T-helper 17 cell (primary cell): ENCODE measurements at places on chromosomes 3 and 15.

GRCh38 chr3:88678747-88679146 is 428.7 kb upstream of the EPHA3 start:
- DNase-seq: no peak

- no peak for DNase-seq
Observed at GRCh38 chr3:65779390-65779789, 259.3 kb downstream of the MAGI1 start.

DNA sequence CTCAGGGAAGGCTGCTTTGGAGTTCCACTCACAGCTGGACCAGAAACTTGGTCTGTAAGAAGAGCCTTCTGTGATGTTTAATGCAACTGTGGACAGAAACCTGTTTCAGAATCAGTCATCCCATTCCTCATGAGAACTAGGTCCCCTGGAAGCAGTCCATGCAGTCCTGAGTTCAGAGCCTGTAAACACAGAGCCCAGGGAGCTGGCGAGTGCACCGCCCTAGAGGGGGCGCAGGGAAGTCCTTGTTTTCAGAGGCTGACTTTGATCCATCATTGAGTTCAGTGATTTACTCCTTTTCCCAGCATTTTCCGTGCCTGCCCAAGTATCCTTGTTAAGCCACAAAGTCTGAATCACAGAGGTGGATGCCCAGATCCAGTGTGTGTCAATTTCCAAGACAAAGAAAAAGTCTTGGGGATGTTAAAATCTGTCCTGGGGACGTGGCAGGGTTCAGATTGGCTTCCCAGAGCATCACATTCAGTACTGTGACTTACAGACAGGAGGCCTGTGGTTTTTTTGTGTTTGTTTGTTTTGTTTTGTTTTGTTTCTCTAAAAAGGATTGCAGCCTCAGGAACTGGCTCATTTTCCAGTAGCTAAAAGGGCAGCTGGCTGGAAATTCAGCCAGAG is 9.8 kb upstream of the TXNRD3 start:
- no peak for DNase-seq

- DNase-seq: no peak
Observed at GRCh38 chr3:46113608-46114007, 86.3 kb upstream of the XCR1 start.

DNA sequence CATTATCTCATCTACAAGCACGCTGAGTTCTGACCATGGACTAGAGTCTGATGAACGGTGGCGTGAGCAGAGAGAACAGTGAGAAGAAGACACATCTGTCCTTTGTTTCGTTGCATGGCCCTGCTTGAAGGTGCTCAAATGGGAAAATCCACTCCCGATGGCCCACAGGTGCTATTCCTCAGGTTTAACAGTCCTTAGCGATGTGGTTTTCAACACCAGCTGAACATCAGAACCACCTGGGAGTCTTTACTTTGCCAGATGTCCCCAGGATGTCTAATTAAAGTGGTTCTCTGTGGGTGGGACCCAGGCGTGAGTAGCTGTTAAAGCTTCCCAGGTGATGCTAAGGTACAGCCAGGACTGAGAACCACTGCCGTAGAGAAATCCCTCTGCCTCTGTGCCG is 13.0 kb downstream of the ADAMTS17 start:
- DNase-seq: no peak

GRCh38 chr3:136606990-136607389 is 145.2 kb downstream of the STAG1 start:
- no peak for DNase-seq

DNA sequence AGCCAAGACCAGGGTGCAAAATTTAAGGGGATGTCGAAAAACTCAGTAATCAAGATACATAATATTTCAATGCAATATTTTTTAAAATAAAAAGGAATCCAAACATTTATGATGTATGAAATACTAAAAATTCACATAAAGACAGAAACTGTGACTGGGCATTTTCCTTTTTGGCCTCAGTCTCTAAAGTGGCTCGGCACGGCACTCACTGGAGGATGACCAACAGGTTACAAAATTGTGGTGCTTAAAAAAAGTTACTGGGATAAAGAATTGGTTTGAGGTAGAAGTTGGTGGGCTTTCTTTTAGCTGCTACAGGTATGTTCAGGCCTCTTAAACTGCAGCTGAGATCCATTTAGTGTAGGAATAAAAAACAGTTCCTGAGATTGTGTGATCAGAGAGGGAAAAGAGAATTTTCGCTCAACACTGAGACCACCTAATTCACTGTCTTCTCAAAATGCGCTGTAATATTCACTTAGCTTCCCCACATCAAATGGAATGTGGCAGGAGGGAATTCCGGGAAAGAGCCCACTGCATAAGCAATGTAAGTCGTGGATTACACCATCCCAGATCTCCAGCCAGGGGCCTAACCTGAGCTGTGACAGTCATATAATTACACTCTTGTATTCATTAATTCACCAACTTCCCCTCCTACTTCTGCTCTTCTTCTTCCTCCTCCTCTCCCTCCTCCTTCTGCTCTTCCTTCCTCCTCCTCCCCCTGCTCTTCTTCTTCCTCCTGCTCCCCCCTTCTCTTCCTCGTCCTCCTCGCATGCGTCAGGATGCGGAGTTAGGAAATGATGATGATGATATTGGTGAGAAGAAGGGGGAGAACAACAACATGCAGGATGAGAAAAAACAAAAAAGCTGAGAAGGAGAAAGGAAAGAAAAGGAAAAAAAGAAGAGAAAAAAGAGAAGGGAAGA is 45.9 kb downstream of the HES1 start:
- DNase-seq: no peak

GRCh38 chr3:138157743-138158142 is 17.0 kb downstream of the DBR1 start:
- no peak for DNase-seq

- no peak for DNase-seq
Observed at GRCh38 chr15:54082836-54083492, 104.7 kb downstream of the UNC13C start.

DNA sequence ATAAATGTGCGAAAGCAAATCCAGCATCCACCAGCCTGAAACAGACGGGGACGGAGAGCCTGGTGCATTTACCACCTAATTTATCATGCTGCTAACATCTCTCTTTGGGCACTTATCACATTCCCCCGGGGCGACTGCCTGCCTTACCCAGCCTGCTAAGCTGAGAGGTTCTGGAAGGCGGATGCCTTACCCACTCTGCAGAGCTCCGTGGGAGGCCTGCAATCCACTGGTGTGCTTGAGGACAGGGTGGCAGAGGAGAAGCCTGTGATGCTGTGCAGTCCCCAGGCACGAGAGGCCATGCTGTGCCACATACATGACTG is 25.5 kb downstream of the MGLL start:
- no peak for DNase-seq

DNA sequence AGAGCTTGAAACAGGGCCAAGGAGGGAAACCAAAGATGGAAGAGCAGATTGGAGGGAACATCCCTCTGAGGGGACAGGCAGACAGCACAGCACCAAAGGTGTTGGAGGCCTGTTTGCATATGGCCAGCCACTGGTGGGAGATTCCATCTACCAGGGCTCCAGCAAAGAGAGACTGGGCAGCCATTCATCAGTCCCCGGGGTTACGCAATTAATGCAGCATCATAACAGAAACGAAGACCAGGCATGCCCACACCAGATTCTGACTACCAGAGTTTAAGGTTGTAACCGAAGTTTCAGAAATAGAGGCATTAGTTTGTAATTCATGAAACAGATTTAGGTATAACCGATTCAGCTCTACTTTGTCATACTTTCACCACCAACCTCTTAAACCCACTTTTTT is 58.1 kb downstream of the COL8A1 start:
- DNase-seq: no peak

- no peak for DNase-seq
Observed at GRCh38 chr3:150286390-150287147, 121.5 kb upstream of the TSC22D2 start.

GRCh38 chr15:101542306-101543025 is 53.0 kb upstream of the PCSK6 start:
- DNase-seq: no peak

GRCh38 chr3:134232951-134233350 is 17.7 kb downstream of the RYK start:
- no peak for DNase-seq

- DNase-seq: no peak
Observed at GRCh38 chr3:53807117-53807810, 39.0 kb downstream of the CHDH start.

DNA sequence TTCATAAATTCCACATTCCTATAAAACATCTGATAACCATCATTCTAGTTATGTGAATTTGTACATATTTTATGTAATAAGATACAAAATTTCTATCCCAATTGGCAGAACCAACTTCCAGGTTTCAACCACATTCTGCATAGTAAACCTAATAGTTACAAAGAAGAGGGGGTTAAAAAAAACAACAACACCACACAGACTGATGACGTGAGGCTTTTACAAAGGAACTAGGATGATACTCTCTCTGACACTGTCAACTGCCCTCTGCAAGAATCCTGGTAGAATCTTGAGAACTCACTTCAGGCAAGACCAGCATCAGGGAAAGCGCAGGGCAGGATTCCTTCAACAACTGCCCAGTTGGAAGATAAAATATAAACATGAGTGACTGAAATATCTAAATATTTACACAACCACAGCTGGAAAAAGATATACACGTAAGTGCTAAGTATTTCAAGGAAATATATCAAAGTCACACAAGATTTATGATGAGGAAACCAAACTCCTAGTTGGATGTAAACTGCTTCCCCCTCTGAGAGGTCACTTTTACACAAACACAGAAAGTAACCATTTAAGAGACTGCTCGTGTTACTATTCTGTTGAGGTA is 816.4 kb downstream of the ROBO1 start:
- DNase-seq: no peak

DNA sequence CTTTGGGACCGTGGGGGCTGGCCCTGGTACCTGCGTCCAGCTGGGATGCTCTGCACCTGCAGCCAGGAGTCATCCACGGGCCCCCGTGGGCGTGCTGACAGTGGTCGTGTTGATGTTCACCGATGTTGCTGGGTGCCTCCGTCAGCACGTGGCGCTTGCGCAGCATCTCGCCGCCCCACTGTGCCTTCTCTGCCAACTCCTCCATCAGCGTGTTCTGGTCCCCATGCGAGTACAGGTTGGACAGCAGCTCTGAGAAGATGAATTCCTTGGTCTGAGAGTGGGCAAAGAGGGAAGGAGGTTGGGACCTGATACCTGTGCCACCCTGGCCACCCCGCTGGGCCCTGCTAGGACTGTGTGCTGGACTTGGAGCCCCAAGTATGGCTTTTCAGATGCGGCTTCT is 61.4 kb downstream of the ADAMTS7 start:
- no peak for DNase-seq

- DNase-seq: no peak
Observed at GRCh38 chr3:171967932-171968678, 71.3 kb upstream of the FNDC3B start.

DNA sequence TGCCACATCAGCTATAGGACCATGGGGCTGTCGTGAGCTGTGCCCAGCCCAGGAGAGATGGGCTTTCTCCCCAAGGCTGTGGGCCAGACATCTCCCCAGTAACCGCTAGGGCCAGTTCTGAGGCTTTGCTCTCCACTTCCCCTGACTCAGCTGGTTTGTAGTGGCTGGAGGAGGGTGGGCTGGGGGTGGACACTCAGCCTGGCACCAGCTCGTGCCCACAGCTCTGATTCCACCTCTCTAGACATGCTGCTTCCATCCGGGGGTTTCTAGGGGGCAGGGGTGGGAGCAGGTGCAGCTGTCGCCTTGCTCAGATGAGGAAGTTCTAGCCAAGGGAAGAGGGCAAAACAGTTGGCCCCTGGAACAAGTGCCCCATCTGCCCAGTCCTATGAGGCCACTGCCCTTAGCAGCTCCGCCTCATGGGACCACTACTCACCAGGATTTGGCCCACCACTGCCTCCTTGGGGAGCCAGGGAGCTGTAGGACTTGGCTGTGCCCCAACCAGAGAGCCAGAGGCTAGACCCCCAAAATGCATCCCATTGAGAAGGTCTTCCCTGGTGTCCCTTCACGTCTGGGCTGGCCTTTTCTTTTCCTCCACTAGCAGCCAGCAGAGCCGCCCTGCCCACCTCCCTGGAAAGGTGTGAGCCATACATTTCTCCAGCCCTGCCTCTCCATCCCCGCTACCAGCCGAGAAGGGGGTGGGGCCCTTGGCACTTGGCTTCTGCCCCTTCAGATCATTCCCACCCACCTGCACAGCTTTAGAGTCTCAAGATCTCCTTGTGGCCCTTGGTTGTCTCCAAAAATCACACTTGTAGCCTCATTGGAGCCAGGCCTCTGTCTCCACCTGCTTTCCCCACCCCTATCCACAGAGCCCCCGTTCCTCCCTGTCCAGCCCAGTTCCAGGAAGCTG is 9.9 kb downstream of the GLYCTK start:
- DNase-seq: no peak
